ENCODE measurements at places on chromosomes 5 and 9.

- no peaks in the 10 kb centered on the region for H3K36me3 ChIP-seq
- DNase-seq, result no peak
- H3K4me3 ChIP-seq, result no peak overlapping the region
- H3K27me3 ChIP-seq, result peaks cover under 1% of the 10 kb centered on the region
Measured at GRCh38 chr9:21770871-21771560, 31.4 kb upstream of the MTAP start.

DNA sequence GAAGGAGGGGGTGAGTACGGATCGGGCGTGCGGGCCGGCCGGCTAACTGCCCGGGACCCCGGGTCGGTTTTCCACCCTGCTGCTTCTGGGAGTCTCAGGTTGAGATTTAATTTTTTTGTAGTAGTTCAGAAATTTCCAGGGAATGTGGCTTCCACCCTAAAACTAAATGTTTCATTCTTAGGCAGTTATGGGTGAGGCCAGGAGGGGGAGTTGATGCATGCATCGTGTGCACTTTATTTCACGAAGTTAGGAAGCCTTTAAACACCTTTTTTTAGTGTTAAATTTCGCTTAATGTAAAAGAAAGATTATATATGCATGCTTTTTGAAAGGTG, 905 bp downstream of the CDK9 start:
- H3K27ac ChIP-seq, result no peak overlapping the region
- no peak for DNase-seq
- H3K36me3 ChIP-seq, result peaks cover 28% of the 10 kb centered on the region
- H3K4me1 ChIP-seq, result no peaks in the 10 kb centered on the region

DNA sequence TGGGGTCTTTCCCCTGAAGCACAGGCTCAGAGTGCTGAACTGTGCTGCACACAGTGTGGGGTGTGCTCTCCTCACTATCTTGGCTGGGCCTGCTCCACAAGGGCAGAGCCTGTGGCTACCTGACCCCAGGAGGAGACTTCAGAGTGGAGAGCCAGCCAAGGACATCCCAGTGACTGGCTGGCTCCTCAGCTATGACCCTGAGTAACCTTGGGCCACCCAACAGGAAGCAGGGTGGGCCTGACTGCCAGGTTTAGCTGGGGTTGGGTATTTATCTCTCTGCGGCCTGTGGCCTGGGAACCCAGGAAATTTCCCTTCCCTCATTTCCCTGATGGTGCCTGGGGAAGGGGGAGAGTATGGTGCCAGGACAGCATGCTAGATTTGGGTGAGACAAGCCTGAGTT, 2.1 kb upstream of the EEIG1 start:
- peaks cover 5% of the 10 kb centered on the region for H3K4me1 ChIP-seq
- DNase-seq, result no peak
- H3K4me3 ChIP-seq, result no peak overlapping the region

DNA sequence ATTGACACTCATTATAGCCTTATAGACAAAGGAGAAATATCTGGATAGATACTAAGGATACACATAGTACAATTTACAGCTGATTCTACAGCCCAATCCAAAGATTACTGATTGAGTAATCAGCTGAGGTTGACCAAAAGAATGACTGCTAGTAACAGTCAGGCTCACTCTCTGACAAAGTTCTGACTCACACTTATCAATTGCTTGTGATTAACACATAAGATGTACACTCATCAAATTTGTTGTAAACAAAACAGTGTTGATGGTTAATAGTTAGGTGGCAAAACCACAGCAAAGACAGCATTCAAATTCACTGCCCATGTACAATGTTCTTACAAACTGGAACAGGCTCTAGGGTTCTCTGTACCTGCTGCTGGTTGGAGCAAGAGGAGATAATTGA, 422.7 kb downstream of the TLE1 start:
- no peak for DNase-seq
- no peaks in the 10 kb centered on the region for H3K36me3 ChIP-seq
- H3K27me3 ChIP-seq, result no peaks in the 10 kb centered on the region
- no peaks in the 10 kb centered on the region for H3K4me1 ChIP-seq
- no peak overlapping the region for H3K4me3 ChIP-seq
- H3K27ac ChIP-seq, result no peak overlapping the region

DNA sequence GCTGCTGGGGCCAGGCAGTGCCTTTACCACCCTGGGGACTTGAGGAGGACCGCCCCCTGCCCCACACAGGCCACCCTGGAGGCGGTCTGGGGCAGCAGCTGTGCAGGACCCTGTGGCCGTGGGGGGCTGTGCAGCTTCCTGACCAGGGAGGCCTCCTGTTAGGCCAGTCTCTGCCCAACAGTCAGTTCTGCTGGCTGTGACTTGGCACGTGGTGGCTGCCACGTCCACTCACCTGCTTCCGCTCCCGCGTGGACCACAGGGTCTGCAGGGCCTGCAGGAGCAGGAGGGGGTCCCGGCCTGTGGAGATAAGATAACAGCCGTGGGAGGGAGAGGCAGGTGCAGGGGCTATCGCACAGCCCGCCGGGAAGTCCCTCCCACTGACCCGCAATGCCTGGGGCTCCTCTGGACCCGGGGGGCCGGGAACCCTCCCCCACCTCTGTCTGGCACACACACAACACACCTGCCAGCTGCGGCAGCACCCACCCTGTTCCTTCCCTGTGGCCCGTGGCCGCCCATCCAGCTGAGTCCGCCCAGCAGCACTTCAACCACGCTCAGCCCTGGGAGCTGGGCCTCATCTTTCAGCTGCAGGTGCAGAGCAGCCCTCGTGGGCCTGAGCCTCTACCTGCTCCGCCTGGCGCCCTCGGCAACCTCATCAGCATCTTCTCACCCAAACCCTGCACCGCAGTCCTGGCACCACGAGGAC, 39.7 kb downstream of the EXD3 start:
- no peak overlapping the region for H3K4me3 ChIP-seq
- H3K36me3 ChIP-seq, result no peaks in the 10 kb centered on the region
- H3K4me1 ChIP-seq, result no peaks in the 10 kb centered on the region

DNA sequence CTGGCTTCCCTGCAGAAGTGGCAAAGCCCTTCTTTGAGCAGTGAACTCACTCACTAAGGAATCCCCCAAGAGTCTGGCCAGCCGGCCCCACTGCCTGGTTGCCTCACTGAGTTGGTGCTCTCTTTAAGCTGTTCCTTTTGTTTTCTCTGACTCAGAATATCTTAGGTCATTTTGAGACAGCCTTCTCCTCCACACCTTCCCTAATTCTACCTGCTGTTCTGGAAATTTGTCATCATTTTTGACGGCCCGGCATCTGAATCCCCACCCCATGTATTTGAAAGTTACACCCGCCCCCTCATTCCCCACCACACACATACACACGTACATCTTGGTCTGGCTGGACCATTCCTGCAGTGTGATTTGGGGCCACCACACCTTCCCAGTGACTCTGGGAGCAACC, 41.8 kb downstream of the FGF1 start:
- H3K4me3 ChIP-seq, result no peak overlapping the region
- peaks cover 5% of the 10 kb centered on the region for H3K4me1 ChIP-seq
- no peak overlapping the region for H3K27ac ChIP-seq
- no peaks in the 10 kb centered on the region for H3K36me3 ChIP-seq
- no peak for DNase-seq

- no peaks in the 10 kb centered on the region for H3K36me3 ChIP-seq
- peaks cover 1% of the 10 kb centered on the region for H3K4me1 ChIP-seq
- DNase-seq, result no peak
- H3K27ac ChIP-seq, result no peak overlapping the region
Measured at GRCh38 chr9:84297162-84297821, 43.3 kb downstream of the SLC28A3 start.

DNA sequence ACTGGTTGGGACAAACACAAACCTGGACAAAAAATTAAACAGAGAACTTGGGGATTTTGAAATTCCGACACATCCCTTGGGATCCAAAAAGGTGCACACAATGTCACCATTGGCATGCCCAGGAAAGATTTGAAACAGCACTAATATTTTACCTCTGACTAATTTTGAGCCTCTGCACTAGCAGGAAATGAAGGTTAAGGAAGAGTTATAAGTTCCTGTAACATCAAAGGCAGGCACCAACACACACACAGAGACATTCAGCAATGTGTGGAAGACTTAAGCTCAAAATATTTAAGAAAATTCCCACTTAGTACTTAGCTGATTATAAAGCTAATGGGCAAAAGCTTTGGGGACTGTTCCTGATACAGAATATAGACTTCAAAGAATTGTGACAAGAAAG, 247.0 kb downstream of the CDH9 start:
- DNase-seq, result no peak
- H3K27me3 ChIP-seq, result no peaks in the 10 kb centered on the region
- no peaks in the 10 kb centered on the region for H3K36me3 ChIP-seq
- no peaks in the 10 kb centered on the region for H3K4me1 ChIP-seq
- no peak overlapping the region for H3K4me3 ChIP-seq

DNA sequence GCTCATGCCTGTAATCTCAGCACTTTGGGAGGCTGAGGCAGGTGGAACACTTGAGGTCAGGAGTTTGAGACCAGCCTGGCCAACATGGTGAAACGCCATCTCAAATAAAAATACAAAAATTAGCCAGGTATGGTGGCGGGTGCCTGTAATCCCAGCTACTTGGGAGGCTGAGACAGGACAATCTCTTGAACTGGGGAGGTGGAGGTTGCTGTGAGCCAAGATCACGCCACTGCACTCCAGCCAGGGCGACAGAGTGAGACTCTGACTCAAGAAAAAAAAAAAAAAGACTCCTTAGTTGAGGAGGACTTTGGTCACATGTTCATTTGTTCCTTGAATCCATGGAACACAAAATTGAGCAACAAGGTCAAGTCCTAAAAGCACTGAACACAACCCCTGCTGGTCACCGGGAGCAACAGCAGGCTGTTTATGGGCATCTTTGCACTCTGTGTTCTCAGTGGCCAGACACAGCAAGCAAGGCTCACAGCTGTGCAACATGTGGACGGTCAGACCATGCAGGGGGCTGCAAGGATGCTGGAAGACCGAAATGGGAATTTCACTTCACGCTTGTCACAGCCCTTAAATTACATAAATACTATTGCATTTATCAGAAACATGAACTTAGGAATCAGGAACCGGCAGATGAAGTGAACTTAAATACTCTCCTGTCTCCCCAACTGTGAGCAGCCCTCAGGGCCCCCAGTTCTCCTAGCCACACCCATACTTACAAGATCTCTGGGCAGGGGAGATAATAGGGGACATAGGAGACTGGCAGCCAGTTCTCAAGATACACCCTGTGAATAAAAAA, 2.8 kb downstream of the GBGT1 start:
- no peak overlapping the region for H3K27ac ChIP-seq
- H3K36me3 ChIP-seq, result no peaks in the 10 kb centered on the region
- peaks cover 7% of the 10 kb centered on the region for H3K27me3 ChIP-seq
- H3K4me3 ChIP-seq, result no peak overlapping the region
- DNase-seq, result no peak

DNA sequence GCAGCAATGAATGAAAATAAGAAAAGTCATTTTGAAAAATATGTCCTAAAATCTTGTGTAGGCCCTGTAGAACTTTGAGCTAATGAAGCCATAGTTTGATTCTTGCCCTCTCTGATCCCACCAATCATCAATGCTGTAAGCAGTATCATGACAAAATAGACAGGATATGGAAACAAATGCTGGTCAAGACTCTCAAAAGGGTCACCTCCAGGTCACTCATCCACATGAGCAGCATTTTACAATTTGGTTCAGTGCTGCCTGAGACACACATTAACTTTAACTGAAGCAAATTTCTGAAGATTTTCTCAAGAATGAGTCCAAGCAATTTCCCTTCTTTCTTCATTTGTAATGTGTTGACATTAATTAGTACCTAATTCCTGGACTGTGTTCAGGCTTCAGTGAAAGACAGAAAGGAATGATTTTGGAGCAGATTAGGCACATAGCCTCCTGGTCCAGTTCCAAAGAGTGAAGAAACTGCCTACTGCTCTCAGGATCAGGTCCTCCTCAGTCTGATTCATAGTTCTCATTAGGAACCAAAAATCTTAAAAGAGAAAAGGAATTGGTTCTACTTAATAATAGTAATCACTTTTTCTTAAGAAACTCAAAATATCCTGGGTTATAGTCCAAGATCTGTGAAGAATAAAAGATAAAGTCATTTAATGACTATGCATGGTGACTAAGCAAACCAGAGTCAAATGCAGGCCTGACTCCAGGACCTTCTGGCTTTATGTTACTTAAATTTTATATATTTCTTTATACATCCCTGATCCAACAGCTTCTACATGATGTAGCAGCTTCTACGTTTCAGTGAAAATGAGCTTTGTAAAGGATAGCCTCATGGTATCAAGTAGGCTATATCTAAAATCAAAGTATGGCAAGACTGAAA, 192.1 kb upstream of the RGMB start:
- no peak for DNase-seq
- H3K27ac ChIP-seq, result no peak overlapping the region
- no peaks in the 10 kb centered on the region for H3K4me1 ChIP-seq
- H3K36me3 ChIP-seq, result no peaks in the 10 kb centered on the region
- no peaks in the 10 kb centered on the region for H3K27me3 ChIP-seq
- no peak overlapping the region for H3K4me3 ChIP-seq

DNA sequence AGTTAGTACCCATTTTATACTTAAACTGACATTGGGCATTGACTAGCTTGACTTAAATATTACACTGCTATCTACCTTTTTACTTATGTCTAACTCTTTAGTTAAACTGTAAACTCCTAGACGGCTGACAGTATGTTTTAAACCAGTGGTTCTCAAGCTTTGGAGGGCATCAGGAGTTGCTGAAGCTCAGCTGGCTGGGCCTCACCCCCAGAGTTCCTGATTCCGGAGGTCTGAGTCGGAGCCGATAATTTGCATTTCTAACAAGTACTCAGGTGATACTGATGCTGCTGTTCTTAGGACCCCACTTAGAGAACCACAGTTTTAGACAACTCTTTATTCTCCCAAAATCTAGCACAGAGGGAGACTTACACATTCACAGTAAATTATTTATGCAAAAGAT, 63.3 kb upstream of the PCA3 start:
- H3K4me1 ChIP-seq, result no peaks in the 10 kb centered on the region
- no peaks in the 10 kb centered on the region for H3K27me3 ChIP-seq
- H3K36me3 ChIP-seq, result no peaks in the 10 kb centered on the region

GRCh38 chr5:114977979-114978573, 191.6 kb downstream of the TRIM36 start:
- DNase-seq, result no peak
- no peaks in the 10 kb centered on the region for H3K4me1 ChIP-seq
- H3K27me3 ChIP-seq, result no peaks in the 10 kb centered on the region
- no peak overlapping the region for H3K27ac ChIP-seq
- no peaks in the 10 kb centered on the region for H3K36me3 ChIP-seq
- H3K4me3 ChIP-seq, result no peak overlapping the region

- no peaks in the 10 kb centered on the region for H3K27me3 ChIP-seq
- no peaks in the 10 kb centered on the region for H3K36me3 ChIP-seq
- no peak overlapping the region for H3K27ac ChIP-seq
- peaks cover 4% of the 10 kb centered on the region for H3K4me1 ChIP-seq
- no peak overlapping the region for H3K4me3 ChIP-seq
Measured at GRCh38 chr5:10355071-10355889, 1.8 kb downstream of the MARCHF6 start.

- H3K36me3 ChIP-seq, result no peaks in the 10 kb centered on the region
- H3K27me3 ChIP-seq, result no peaks in the 10 kb centered on the region
- H3K4me3 ChIP-seq, result no peak overlapping the region
- no peak for DNase-seq
Measured at GRCh38 chr5:107199756-107200155, 471.0 kb downstream of the EFNA5 start.
